ENCODE measurements at places on chromosomes 1 and 21.

GRCh38 chr1:56525489-56526041 is 53.8 kb downstream of the PLPP3 start:
- DNase-seq, result no peak

GRCh38 chr1:232650845-232651244 is 20.9 kb upstream of the SIPA1L2 start:
- DNase-seq, result no peak

- DNase-seq, result no peak
Observed at GRCh38 chr21:25571726-25572121, 35.6 kb downstream of the MRPL39 start.

DNA sequence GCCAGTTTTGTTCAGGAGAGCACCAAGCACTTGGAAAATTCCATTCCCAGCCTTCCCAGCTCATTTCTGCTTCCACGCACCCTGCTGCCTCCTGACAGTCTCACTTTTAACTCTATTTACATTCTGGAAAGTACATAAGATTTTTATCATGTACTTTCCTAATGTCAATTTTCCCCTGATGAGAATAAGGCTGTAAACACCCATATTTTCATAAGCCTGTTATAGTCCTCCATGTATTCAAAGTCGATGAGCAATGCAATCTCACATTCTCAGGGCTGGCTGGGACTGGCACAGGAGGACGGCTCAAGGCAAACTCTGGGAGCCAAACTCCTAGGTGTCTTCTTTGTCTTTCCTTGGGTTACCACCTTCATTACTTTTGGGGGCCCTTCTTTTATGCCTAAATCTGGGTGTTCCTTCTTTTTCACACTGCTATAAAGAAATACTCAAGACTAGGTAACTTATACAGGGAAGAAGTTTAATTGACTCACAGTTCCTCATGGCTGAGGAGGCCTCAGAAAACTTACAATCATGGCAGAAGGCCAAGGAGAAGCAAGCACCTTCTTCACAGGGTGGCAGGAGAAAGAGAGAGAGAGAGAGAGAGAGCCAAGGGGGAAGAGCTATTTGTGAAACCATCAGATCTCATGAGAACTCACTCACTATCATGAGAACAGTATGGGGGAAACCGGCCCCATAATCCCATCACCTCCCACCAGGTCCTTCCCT is 94.6 kb downstream of the IGSF21 start:
- no peak for DNase-seq

DNA sequence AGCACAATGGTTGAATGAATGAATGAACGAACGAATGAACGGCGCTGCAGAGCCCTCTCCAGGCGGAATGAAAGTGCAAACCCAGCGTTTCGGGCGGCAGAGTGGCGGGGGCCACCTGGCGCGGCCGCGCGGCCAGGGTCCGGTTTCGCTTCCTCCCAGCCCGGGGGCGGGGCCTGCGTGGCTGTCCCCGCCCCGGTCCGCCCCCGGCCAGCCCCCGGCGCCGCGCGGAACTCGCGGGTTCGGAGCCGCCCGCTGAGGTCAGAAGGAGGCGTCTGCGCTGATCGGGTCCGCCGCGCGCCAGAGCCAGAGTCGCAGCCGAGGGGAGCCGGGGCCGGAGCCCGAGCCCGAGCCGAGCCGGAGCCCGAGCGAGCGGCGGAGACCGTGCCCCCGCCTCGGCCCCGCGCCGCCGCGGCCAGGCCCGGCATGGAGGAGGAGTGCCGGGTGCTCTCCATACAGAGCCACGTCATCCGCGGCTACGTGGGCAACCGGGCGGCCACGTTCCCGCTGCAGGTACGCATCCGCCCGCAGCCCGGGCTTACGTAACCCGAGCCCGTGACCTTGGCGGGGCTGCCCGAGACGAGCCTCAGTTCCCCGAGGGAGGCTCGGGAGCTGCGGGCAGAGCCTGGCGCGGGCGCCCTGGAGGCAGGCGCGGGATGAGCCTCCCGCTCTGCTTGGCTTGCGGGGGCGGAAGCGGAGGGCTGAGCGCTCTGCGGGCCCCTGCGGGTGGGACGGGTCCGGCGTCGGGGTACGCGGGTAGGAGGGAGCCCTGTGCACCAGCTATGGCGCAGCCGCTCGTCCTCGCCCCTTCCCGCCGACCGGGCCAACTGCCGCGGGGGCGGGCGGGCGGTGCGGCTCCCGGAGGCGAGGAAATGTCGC is at the start of gene PDXK:
PDXK (plus strand) TSS at position 258 of the 876 bp plus-strand sequence; CDS start at position 424, 166 bp downstream.
- peak; percentile 83 for DNase-seq

- DNase-seq, result peak; percentile 92
Observed at GRCh38 chr1:155250633-155251449, 4.4 kb downstream of the ENTREP3 start.

DNA sequence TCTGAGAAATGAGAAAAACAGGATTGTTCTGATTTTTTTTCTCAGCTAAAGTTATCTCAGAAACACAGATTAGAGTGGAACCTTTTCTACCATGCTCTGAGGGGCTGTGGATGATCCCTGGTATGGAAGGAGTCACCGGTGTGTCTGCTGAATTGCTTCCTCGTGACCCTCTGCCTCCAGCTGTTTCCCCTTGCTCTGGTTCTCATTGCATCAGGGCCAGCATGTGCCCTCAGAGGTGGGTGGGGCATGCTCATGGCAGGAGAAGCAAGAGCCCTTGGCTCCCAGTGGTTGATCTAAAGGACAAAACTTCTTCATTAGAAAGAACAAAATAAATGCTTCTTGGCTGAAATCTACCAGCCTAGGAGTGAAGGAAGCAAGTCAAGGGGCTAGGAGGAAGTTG is 183.2 kb upstream of the HMCN1 start:
- no peak for DNase-seq

GRCh38 chr1:13707164-13707563 is 7.2 kb downstream of the PRDM2 start:
- DNase-seq, result no peak

DNA sequence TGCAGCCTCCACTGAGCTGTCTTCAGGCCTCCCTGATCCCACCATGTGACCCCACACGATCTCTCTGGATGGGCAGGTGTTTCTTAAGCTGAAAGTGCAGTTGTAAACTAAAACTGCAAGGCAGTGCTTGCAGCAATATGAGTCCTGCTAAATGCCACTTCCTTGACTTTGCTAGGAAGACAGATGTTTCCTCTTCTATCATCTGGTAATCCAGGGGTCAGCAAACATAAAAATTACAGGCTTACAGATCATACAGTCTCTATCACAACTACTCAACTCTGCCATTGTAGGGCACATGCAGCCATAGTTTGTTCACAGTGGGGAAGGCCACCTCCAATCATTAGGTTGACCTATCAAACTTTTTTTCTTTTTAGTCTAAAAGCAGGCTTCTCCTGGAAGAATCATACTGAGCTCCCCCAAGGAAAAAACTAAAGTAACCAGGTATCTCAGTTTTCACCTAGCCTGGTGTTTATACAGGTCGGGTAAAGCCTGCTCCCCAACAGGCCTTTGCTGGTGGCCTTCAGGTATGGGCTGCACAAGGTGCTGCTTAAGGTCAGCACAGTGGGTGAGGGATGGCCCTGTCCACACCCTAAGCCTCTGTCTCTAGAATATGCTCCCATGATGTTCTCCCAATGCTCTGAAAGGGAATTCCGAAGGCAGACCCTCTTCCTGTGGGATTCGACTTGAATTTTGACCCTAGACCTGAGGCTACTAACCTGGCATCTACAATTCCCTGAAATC is 10.8 kb downstream of the ABCA4 start:
- no peak for DNase-seq

DNA sequence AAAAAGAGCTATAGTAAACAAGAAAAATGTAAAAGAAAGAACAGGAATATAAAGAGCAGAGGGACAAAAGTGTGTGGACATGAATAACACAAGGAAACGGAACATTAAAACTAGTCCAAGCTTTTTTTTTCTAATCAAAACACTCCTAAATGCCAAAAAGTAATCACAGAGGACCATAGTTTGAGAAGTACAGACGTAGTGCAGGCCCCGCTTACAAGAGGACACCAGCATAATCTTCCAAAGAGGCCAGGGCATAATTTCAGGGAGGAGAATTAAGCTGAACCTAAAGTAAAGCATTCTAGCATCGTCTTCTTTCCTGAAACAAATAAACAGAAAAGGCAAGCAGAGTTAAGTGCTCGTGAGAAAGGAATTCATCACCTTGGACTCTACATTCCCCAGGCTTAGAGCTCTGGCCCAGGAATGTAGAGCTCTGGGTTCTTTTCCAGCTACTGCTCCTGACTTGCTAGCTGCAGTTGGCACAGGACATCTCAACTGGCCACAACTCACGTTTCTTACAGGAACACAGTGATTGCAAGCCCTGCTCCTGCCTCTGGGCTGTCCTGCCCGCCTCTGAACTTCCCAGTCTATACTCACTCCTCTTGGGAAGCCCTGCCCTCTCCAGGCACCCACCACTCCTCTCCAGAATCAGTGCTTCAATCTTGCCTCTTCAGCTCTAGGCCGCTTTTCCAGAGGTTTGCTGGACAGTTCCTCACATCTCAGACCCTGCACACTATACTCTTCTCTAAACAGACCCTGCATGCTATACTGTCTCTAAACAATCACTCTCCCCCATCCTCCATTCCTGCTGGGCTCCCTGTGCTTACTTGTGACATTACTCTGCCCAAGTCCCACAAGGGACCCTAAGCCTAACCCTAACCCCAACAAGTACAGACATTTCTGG is 9.8 kb downstream of the RGS8 start:
- DNase-seq, result no peak

DNA sequence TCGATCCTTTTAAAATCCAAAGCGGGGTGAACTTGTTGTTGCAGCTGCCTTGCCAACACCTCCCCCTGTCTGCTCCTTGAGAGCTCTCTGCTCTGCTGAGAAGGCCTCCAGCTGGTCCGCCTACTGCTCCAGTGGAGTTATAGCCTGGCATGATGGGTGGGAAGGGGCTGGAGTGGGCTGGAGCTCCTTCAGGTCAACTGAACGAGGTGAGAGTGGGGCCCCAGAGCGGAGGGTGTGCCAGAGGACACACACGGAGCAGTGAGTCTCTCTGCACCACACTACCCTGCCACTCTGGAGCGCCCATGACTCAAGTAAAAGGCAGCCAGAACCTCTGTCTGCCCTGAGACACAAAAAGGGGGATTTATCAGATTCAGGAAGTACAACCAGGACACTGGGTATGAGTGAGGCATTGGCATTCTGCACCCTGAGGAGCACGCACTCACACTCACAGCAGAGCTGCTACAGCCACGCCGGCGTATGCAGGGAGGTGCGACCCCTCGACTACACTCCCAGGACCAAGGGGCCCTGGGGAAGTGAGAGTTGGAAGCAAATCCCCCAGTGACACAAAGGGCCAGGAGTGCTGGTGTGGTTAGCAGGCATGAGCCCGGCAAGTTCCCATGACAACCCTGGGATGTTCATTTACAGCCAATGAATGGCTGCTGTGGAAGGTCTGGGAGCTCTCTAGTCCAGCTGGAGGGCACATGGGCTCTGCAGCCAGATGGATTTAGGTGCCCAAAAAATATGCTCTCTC is 28.0 kb upstream of the EVA1B start:
- DNase-seq, result no peak

- DNase-seq, result no peak
Observed at GRCh38 chr1:180997843-180998504, 24.7 kb downstream of the STX6 start.

- DNase-seq, result peak; percentile 69
Observed at GRCh38 chr1:24586970-24587820, 31.3 kb downstream of the NCMAP start.

DNA sequence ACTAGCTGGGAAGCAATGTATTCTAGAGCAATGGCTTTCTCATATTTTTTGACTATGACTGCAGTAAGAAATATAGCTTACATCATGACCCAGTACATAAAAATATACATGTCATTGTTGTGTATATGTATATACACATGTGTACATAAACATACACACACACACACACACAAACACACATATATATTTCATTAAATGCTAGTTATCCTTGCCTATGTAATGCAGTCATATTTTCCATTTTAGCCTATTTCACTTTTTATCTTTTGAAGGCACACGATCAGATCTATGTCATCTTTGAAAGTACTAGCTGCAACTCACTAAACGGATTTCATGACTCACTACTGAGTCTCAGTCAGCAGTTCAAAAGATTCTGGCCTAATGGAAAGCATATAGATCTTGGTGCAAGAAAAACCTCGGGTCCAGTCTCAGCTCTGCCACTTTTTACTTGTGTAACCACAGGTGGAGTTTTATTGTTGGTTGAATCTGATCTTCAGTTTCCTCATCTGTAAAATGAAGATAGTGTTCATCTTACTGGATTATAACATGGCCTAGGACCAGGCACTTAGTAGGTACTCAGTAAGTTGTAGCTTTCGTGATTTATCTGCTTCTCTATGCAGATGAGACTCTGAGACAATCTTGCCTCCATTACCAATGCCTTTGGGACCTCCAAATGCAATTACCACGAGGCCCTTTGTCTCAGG is 325.6 kb downstream of the RRAGC start:
- no peak for DNase-seq

DNA sequence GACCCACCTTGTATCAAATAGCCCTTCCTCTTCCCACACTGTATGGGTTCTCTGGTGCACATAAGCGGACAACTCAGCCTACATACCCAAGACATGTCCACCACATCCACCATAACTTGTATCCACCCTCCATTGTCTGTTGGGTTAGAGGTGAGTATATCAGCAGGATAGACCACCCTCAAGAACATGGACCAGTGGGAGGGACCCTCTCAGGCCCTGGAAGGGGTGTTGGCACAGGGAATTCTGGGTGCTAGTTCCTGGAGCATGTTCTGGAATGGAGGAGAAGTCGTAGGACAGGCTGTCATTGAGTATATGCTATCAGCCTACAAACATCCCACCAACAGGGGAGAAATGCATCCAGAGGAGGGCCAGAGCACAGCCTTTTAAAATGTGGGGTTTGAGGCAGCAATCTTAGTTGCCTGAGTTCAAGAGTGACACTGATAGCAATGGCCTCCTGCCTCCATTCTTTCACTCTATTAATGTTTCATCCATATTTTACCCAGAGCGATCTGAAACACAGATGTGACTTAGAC is 7.5 kb downstream of the CD55 start:
- no peak for DNase-seq

DNA sequence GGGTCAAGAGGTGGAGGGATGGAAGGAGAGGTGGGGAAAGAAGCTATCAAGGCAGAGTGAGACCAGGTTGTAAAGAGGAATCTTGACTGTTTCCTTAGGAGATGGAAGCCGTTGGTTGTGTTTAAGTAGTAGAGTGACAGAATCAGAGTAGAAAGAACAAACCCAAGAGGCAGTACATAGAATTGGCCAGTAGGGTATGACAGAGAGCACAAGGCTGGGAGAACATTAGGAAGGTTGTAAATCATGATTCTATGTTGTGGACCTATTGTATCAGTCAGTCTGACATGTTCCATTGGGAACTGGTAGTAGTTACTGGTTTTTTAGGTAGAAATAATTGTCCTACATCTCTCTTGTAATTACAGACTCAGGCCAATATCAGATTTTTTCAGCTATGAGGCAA is 486.9 kb upstream of the USP24 start:
- no peak for DNase-seq
